ENCODE measurements at places on chromosomes 13 and 19. TPM values are rescaled to one million over a fixed set of nuclear protein-coding genes. Genes with fewer than 3 reads are reported as not detected.

CCDC159 gene
- total RNA-seq, result 2.5 TPM

SLC46A3 gene
- 0.84 TPM for total RNA-seq

ZSCAN4 gene
- not detected for total RNA-seq

GAPDHS gene
- total RNA-seq, result not detected

FCER2 gene
- not detected for total RNA-seq

CCDC9 gene
- 15.3 TPM for total RNA-seq

ANGPTL8 gene
- total RNA-seq, result not detected

CPAMD8 gene
- 0.45 TPM for total RNA-seq

ASPDH gene
- total RNA-seq, result not detected

SIGLECL1 gene
- not detected for total RNA-seq

CYP4F12 gene
- total RNA-seq, result not detected
